H7 (cell line): ENCODE measurements at places on chromosomes 7 and 10. TPM values are rescaled to one million over a fixed set of nuclear protein-coding genes. Genes with fewer than 3 reads are reported as not detected.

Gene GIMAP7
- not detected in 2 replicates for total RNA-seq

Gene MMRN2
- 1.7 and 2.7 TPM in 2 replicates for total RNA-seq

Gene CYP2C18
- 0.89 TPM in 1 of 2 replicates, not detected in the other for total RNA-seq

DNA sequence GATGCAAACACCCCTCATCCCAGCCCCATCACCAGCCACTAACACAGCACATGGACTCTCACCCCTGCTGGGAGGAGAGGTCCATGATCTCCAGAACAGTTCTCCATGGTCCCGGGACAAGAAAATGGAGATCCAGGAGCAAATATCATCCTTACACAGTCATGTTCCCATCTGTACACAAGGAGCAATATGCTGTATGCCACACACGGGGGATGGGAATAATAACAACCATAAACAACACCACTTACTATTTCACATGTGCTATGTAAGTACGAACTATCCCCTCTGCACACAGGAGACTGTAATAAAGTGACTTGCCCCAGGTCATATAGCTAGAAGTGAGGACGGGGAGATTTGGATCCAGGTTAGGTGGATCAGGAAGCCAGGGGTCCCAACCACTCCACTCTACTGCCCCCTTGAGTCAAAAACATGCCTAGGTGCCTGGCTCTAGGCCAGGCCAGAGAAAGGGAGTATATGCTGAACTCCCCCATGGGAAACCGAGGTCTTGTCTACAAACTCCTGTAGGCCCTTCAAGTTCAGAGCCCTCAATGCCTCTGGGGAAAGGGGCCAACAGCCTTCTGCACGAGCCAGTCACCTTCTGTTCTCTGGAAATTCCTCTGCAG is 34.1 kb downstream of the LRRC20 start:
- DNase-seq = peak; percentile 74

GRCh38 chr10:58741673-58742072 is 229.0 kb downstream of the BICC1 start:
- DNase-seq = no peak

DNA sequence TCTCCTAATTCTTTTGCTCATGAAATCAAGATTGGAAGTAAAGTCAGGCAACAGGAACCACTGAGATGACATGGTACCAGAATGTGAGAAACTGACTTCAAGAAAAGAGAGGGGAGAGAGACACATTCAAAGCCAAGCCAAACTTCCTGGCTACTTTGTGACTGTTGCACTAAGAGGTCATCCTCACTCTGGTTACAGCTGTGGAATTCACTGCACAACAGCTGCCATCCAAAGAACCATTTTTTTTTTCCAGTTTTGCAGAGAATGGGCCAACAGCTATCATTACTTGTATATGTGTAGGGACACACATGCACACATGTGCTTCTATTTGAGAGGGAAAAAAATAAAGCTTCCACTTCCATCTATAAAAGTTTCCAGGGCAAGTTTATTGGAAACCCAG is 203.5 kb downstream of the GLI3 start:
- no peak for DNase-seq

DNA sequence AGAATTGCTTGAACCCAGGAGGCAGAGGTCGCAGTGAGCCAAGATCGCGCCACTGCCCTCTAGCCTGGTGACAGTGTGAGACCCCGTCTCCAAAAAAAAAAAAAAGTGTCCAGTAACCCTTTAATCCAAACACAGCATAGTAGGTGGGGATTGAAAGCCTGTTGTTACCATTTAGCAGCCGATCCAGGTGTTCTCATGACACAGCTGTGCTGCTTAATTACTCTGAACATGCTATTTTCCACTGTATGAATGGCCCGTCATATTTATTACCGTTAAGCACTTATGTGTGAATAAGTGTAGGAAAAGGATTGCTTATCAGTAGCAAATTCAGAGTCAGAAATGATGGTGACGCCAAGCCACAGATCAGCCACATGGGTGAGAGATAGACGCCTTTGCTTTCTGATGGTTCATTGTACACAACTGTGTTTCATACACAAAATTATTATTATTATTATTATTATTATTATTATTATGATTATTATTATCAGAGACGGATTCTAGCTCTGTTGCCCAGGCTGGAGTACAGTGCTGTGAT is 11.6 kb upstream of the ORAI2 start:
- no peak for DNase-seq

GRCh38 chr10:106216085-106216484 is 948.4 kb downstream of the SORCS1 start:
- no peak for DNase-seq

DNA sequence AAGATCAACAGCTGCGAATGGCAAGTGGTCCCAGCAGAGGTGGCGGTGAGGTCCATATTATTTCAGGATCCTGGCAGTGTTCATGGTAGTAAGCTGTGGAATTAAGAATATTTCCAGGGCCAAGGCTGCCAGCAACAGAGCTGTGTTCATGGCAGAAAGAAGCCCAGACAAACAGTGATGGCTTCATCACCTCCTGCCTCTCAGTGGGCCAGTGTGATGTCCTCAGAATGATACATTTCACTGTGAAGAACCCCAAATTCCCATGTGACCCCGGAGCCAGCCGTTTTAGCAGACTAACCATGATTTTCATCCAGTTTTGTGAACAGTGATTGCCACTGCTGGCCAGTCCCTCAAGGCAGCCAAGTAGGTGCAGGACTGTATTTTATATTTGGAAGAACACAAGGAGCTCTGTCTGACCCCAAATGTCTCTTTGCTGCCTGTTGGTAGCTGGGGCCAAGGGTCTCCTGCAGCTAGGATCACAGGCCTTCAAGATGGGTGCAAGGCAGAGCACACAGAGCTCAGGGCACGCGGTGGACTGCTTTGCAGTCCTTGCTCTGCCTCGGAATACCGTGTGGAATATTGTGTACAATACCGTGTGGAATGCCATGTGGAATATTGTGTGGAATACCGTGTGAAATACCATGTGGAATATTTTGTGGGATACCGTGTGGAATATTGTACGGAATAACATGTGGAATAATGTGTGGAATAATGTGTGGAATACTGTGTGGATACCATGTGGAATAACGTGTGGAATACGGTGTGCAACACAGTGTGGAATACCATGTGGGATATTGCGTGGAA is 132.3 kb upstream of the CHST15 start:
- DNase-seq = no peak

DNA sequence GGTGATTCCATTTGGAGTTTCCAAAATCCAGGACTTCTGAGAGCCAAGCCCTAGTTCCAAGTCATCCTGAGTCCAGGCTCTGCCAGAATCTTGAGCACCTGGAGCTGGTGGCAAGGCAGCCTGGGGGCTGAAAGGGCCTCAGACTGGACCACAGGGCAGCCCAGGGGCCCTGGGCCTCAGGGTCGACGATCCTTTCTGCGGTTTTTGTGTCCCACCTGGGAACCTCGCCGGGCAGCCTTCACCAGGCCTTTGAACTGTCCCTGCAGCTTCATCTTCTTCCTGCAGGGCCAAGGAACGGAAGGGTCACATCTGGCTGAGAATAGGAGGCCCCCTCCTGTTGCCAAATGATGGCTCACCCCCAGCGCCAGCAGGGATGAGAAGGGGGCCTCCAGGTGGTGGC is 22.4 kb upstream of the FRAT2 start:
- no peak for DNase-seq
